CD4-positive, alpha-beta T cell treated with Interleukin-12 subunit alpha and Interleukin-12 subunit beta, for 1 hour (primary cell): ENCODE measurements at places on chromosomes 5 and 9.

- no peak for DNase-seq
Observed at GRCh38 chr9:27194401-27195091, 85.5 kb downstream of the TEK start.

GRCh38 chr5:141903261-141903660, 20.4 kb upstream of the DELE1 start:
- DNase-seq = no peak

DNA sequence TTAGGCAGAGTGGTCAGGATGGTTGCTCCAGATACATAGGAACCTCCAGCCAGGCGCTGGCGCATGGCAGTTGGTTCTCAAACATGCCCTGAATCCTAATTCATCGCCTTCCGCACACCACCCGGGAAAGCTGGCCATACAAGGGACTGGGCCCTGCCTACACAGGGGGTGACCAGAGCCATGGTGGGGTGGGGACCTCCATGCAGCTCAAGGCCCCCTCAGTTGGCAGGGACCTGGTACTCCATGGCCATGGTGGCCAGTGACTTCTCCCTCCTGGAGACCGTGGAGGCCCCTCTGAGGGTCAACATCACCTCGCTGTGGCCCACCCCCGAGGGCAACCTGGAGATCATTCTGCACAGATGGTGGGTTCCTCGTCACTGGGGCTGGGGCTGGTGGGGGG, 26.8 kb downstream of the PAEP start:
- DNase-seq = no peak

GRCh38 chr5:90871391-90871991, 312.9 kb downstream of the ADGRV1 start:
- DNase-seq = no peak

DNA sequence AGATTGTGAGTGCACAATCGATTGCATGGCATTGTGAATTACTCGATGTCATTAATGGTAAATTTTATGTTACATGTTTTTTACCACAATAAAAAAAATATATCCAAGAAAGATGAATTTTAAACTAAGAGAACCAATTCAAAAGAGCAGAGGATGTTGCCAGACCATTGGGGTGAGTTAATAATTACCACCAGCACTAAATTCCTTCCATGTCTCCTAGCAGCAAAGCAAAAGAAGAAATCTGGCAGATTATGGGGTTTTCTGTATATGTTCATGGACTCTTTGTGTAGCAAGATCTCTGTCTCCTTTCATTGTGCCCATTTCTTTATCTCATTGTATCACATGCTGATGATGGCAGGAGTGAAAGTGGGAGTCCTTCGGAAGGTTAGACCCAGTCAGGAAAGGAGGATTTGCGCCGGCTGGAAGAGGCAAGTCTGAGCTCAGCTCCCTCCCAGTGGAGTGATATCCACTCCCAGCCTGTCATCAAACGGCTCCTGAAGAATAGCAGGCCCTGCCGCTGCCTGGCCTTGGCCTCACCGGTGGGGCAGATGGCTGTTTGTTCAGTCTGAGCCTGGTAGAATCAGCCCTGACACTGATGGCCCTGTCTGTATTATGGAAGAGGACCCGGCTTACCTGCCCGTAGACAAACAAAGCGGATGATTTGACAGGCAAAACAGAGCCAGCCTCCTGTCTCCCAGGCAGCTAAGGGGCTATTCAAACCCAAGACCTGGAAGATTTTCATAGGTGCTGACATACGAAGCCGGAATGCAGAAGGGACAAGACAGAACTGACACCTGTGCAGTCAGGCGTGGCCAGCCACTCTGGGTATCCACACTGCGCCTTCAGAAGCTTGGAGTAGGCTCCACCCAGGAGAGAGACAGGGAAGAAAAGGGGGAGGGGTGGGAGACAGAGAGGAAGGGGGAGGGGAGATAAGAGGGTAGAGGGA, 21.9 kb upstream of the FOXE1 start:
- DNase-seq = no peak

- no peak for DNase-seq
Observed at GRCh38 chr9:35729101-35729500, 2.9 kb downstream of the TLN1 start.

DNA sequence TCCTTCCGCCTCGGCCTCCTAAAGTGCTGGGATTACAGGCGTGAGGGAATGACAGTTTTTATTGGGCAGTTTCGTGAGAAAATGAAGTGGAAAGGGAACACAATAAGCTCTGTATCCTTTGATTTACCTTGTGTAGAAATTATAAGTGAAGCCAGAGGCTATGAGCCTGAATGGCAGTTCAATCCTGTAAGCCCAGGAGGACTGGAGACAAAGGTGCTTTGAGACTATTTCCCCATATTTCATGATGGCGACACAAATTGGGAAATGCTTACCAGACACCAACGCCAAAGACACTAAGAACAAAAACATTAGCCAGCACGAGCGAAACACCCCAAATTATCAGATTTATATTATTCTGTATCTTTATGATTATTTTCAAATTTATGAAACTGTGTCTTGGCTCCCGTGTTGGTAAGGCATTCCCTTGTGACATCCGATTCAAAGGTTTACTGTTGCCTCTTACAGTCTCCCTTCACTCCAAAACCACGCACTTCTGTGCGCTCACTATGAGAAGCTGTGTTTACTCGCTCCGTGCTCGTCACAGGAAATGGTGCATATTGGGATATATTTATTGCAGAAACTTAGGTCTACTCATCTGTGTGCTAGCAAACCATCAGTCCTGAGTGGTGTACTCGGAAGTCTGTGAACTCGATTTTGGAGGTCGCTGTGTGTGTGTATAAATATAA, 73.9 kb downstream of the SH3PXD2B start:
- no peak for DNase-seq

GRCh38 chr5:67306965-67307607, 110.5 kb upstream of the CD180 start:
- DNase-seq = no peak

DNA sequence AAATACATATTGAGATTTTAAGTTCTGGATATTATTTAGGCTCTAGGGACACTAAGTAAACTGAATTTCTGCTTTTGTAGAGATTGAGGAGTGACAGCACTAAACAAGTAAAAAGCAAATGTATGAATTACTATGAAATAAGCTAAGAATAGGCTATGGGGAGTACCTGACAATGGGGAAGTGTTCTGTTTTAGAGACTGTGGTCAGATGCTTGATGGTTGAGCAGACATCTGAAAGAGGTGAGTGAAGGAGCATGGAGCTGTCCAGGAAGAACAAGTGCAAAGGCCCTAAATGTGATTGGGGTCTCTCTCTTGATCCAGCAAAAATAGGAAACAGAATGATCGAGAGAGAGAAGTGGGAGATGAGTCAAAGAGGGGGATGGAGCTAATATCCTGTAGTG, 111.7 kb downstream of the JAKMIP2 start:
- DNase-seq = no peak

DNA sequence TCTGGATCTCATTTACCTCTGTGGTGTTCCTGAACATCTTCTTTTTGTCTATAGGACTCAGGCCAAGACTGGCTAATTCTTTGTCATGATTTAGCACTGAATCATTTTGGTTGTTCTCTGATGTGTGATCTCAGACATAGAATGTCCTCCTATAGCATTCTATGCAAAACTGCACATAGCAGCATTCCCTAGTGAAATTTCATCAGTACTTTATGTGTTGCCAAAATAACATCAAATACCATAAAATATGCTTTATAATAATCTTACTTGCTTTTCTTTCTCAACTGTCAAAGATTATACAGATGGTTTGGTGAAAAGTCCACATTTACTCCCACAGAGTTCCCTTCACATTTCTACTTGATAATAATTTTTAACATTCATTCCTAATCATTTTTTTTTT, 115.7 kb upstream of the MPDZ start:
- DNase-seq = no peak

GRCh38 chr9:118121361-118121760, 417.2 kb downstream of the TLR4 start:
- no peak for DNase-seq

- no peak for DNase-seq
Observed at GRCh38 chr5:175606409-175606808, 51.5 kb upstream of the HRH2 start.

- no peak for DNase-seq
Observed at GRCh38 chr5:173950829-173951228, 38.1 kb upstream of the C5orf47 start.

DNA sequence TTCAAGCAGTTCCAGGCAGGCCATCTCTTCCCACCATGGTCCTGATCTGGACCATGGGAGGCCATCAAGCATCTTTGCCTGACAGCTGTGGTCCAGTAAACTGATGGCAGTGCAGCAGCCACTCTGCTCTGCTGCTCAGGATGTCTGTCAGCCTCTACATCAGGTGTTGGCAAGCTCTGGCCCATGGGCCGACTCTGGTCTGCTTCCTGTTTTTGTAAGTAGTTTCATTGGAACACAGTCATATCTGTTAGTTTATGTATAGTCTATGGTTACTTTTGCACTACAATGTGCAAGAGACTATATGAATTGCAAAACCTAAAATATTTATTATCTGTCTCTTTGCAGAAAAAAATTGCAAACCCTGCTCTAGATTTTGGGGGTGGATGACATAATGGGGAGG, 225.0 kb downstream of the KCTD16 start:
- no peak for DNase-seq

DNA sequence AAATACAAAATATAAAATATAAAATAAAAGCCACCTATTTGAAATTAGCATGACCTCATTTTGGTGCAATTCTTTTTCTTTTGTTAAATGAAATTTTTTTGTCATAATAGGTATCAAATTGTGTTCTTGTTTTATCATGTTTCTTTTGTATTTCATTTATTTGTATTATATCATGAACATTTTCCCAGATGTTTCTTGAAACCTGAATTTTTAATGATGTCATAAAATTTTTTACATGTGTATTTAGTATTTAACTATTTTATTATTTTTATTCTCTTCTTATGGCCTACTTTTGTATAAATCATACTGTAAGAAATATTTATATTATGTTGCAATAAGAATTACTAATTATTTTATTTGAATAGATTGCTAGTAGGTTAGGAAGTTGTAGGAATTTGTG, 361.7 kb downstream of the TMEM161B start:
- no peak for DNase-seq

DNA sequence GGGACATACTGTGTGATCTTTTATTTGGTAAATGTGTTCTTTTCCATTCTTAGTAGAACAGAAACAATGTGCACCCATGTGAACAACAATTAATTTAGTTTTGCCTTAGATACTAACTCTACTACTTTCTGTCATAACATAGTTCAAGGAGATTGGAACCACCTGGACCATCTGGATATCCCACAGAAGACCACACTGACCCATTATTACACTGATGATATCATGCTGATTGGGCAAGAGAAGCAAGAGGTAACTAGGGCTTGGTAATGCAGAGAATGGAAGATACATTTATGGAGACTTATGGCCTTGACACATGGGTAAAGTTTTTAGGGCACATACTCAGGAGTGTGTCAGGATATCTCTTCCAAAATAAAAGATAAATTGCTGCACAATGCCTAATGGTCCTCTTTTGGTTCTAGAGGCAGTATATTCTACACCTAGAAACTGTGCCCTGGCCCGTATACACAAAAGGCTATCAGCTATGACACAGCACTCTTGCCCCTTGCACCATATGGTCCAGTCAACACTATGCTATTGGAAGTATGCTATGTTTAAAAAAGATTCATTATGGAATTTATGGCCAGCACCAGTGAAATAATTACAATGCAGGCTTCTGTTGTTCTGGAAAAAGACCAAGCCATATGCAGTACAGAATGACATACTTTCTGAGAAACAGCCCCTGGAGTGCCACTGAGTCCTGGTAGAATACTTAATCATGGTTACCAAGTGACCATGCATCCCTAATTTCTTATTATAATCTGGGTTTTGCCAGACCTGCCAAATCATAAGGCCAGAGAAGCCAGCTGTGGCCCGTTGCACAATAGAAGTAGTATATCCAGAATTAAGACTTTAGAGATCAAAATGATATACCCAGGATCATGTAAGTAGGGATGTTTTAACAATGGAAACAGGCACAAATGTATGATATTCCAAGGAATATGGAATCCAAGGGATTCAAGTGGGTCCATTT, 41.6 kb upstream of the MROH2B start:
- no peak for DNase-seq

- no peak for DNase-seq
Observed at GRCh38 chr5:103487218-103487617, 75.4 kb downstream of the NUDT12 start.

DNA sequence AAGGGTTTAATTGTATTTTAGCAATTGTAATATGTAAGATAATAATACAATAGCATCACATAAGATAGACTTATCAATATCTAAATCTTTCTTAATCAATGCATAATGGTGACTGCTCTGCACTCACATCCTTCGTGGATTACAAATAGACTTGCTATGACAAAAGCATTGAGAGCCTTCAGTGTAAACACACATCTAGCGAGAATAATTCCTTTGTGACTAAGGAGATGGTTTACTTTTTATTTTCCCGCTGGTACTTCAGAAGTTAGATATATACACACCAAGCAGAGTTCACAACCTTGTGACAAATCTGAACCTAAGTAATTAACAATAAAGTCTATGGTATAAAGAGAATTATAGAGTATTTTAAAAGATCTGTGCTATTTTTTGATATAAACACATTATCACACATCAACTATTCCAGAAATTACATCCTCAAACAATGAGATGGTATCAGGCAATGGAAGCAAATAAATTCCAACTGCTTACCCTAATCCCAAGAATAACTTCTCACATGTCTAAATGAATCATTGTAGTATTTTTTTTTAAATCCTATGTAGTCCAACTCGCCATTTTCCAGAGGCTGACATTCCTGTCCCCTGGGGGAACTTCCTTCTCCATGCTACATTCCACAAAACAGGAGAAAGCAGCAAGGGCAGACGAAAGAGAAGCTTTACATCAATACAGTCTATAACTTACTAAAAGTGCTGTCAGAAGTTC, 51.2 kb downstream of the MAPKAP1 start:
- no peak for DNase-seq

GRCh38 chr5:179143446-179143845, 83.3 kb downstream of the ZNF354C start:
- DNase-seq = no peak

DNA sequence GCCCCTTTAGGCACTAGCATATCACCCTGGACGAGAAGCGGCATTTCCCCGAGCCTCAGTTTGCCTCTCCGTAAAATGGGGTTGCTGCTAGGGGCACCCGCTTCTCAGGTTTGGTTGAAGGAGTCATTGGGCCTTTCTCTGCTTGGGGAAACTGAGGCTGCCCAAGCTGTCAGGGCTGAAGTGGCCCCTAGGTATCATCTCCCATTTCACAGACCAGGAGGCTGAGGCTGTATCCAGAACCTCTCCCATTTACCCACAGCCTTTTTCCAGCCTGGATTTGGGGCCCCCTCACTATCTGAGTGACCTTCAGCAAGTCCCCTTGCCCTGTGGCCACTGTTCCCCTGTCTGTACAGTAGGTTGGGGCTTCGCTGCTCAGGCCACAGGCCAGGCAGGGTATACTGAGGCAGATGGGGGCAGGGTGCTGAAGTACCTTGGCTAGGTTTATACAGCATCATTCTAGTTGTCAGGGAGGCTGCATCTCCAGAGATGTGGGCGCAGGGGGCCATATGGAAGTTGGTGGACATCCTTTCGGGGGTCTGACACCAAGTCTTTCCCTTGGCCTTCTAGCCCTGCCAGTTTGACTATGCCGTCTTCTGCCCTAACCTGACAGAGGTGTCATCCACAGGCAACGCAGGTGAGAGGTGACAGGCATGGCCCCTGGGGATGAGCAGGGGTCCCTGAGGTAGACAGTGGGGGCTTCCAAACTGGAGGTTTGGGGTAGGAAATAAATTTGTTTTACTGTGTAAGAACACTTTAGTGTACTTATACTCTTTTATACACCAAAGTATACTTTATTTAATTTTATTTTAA, 7.9 kb downstream of the FPGS start:
- DNase-seq = no peak
